ENCODE measurements at places on chromosomes 4 and X.

DNA sequence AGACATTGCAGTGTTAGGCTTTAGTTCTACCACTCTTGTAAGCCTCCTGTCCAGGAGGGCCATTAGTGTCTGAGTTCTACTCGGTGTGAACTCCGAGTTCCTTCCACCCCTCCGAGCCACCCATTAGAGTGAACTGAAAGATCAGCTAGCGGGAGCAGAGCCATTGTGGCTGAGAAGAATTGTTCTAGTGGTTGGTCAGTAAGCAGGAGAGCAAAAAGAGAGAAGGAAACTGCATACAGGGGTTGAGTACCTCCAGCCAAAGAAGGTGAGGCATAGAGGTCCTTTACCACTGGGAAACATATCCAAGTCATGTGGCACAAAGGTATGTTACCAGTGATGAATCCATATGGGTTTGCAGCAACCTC lies 96.9 kb downstream of the CPE start:
- no peak for DNase-seq

DNA sequence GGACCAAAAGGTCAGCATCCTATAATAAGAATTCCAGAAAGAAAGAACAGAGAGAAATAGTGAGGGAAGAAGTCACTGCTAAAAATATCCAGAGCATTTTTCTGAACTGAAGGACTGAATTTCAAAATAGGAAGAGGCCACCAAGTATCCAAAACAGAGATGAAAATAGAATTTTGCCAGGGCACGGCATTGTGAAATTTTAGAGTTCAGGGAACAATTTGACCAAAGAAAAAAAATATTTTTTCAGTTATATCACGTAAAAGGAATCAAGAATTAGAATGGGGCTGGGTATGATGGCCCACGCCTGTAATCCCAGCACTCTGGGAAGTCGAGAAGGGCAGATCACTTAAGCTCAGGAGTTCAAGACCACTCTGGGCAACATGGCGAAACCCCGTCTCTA lies 65.4 kb downstream of the FGFBP1 start:
- DNase-seq = no peak

DNA sequence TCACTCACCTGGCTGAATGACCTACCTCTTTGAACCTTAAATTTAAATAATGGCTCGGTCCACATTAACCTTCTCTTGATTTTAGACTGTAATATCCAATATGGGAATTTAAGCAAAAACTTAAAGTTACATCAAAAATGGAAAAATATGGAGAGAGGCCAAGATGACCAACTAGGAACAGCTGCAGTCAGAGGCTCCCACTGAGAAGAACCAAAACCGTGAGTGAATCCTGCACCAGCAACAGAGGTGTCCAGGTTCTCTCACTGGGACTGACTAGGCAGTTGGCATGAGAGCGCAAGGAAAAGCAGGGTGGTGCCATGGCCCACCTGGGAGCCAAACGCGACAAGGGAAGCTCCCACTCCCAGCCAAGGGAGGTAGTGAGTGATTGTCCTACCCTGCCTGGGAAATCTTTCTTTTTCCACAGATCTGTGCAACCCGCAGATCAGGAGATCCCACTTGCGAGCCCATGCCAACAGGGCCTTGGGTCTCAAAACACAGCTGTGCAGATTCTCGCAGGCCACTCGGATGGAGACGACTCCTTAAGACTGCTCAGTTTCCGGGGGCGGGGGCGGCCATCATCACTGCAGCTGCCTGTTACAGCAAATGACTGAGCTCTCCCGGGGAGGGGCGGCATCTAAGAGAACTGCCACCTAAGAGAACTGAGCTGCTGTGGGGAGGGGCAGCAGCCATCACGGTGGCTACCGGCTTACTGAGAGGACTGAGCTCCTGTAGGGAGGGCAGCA lies 343.4 kb downstream of the DMD start:
- no peak for DNase-seq

DNA sequence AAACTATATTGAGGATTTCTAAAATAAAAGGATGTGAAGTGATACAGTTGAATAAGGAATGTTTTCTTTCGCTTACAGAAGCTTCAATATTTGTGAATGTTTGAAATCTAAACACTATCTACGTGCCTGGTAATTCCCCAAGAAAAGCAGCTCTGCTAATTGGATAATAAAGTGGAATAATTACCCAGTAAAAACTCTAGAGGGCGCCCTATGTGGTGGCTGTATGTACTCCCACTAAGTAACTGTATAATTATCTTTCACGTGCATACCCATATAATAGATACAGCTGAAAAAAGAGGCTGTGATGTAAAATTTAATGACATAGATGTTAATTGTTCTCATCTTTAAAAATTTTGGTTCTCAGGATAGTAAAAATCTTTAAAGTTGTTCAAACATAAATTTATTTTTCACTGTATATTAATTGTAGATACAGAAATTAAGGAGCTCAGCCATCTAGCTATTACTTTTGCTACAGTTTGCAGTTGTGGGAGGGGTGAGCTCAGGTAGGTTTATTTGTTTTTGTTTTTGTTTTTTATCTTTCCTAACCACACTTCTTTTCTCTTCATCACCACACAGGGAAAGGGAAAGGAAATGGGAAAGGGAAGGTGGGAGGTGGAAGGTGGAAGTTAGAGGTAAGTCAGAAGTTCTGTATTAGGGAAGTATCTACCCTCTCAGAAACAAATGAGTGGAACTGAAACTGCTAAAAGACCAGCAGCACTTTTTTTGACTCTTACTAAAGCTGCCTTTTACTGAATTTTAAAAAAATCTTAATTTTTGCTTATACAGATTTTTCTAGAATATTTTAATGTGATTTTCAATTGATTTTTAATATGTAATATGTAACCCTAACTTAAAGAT lies 151.7 kb upstream of the RPS6KA6 start:
- DNase-seq = no peak

DNA sequence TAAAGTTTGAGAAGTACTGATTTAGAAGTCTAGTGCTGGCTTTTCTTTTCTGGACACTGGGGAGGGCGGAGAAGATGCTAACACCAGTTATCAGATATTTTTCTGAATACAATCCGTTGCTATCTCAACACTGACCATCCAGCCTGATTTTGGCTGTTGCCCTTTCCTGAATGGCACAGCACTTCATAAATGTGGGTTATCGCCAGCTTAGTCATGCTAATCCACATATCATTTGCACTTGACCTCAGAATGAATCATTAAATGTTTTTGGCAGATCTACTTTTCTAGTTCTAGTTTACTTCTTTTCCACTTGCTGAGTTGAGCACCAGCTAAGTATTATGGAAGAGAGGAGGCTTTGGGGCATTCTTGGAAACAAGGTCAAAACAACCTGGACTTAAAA lies 60.8 kb upstream of the ESX1 start:
- DNase-seq = no peak

- no peak for DNase-seq
These were observed 201.9 kb upstream of the BCOR start for GRCh38 chrX:40299641-40300046.

- no peak for DNase-seq
These were observed 187.7 kb upstream of the GATB start for GRCh38 chr4:151948351-151949016.

GRCh38 chr4:148315049-148315448 lies 127.2 kb downstream of the NR3C2 start:
- no peak for DNase-seq

DNA sequence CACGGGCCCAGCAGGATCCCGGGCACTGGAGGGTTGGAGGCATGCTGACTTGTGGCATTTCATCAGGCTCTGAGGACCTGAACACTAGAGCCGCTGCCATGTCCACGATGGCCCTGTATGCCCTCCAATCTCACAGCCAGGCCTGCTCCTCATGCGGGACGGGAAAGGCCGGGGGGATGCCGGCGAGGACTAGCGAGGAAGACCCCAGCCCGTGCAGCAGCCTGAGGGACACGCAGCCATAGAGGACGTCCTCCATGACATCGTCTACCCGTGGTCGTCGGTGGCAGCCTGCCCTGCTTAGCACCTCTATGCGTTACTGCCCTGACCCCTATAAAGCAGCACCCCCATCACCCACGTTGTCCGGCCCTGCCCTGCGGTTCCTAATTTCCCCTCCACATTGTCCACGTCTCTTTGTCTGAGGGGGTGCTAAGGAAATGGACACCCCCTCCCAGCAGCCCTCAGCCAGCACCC lies 32.6 kb downstream of the HMX1 start:
- DNase-seq = no peak
